Activated naive CD8-positive, alpha-beta T cell treated with anti-CD3 and anti-CD28 coated beads, Interleukin-2, amount 50 U/mL, for 24 hours (primary cell): ENCODE measurements at places on chromosomes 2 and 18.

DNA sequence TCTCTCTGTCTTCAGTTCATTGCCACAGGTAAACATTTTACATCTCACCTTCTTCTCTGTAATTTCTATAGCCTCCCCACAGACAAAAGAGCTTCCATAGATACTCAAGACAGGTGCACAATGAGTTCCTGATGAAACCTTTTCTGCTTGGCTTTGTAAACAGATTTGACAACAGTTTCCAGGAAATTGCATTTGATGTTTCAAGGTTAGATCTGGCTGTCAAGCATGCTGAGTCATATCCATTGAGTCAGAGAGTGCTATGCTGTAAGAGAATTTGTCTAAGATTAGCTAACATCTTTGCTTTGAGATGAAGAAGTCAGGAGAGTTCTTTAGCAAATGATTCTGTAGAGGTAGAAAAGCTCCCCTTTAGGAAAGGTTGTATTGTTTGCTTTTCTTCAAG is 40.6 kb upstream of the MAP2 start:
- H3K36me3 ChIP-seq = no peaks in the 10 kb centered on the region
- no peak for DNase-seq
- no peak overlapping the region for H3K4me3 ChIP-seq
- H3K4me1 ChIP-seq = no peaks in the 10 kb centered on the region

- no peaks in the 10 kb centered on the region for H3K27me3 ChIP-seq
- H3K4me3 ChIP-seq = peak overlapping the region; percentile 60
- peak; percentile 57 for DNase-seq
- peaks cover 59% of the 10 kb centered on the region for H3K4me1 ChIP-seq
- H3K27ac ChIP-seq = peak overlapping the region; percentile 87
- peaks cover 2% of the 10 kb centered on the region for H3K36me3 ChIP-seq
Measured at GRCh38 chr2:216006164-216006663, 7.1 kb downstream of the MREG start.

GRCh38 chr2:126699018-126699417 is 43.1 kb downstream of the GYPC start:
- no peaks in the 10 kb centered on the region for H3K27me3 ChIP-seq
- peaks cover 8% of the 10 kb centered on the region for H3K4me1 ChIP-seq
- H3K27ac ChIP-seq = no peak overlapping the region

DNA sequence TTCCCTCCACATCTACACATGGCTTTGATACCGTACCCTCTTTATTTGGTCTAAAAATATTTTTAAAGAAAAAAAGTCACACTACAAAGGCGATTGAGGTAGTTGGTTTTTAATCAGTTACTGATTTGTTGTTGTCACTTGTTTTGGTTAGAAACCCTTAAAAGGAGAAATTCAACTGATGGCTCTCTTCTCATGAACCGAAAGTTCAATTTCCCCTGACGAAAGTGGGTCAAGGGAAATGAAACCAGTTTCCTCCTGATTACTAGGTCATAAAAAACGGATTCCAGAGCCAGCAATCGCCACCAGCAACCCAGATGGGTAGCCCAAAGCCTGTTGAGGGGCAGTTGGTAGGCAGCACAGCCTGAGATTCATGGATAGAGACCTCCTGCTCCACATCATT is 63.2 kb downstream of the DLGAP1 start:
- no peak overlapping the region for H3K4me3 ChIP-seq
- no peaks in the 10 kb centered on the region for H3K36me3 ChIP-seq
- no peaks in the 10 kb centered on the region for H3K27me3 ChIP-seq
- no peaks in the 10 kb centered on the region for H3K4me1 ChIP-seq
- DNase-seq = no peak
- H3K27ac ChIP-seq = no peak overlapping the region

- DNase-seq = no peak
- H3K4me3 ChIP-seq = no peak overlapping the region
- H3K27me3 ChIP-seq = no peaks in the 10 kb centered on the region
- peaks cover 18% of the 10 kb centered on the region for H3K4me1 ChIP-seq
Measured at GRCh38 chr2:62287282-62287681, 91.4 kb downstream of the B3GNT2 start.

- H3K4me3 ChIP-seq = no peak overlapping the region
- H3K4me1 ChIP-seq = no peaks in the 10 kb centered on the region
- DNase-seq = no peak
- no peak overlapping the region for H3K27ac ChIP-seq
- H3K27me3 ChIP-seq = no peaks in the 10 kb centered on the region
Measured at GRCh38 chr2:80113399-80113798, 191.2 kb downstream of the LRRTM1 start.

DNA sequence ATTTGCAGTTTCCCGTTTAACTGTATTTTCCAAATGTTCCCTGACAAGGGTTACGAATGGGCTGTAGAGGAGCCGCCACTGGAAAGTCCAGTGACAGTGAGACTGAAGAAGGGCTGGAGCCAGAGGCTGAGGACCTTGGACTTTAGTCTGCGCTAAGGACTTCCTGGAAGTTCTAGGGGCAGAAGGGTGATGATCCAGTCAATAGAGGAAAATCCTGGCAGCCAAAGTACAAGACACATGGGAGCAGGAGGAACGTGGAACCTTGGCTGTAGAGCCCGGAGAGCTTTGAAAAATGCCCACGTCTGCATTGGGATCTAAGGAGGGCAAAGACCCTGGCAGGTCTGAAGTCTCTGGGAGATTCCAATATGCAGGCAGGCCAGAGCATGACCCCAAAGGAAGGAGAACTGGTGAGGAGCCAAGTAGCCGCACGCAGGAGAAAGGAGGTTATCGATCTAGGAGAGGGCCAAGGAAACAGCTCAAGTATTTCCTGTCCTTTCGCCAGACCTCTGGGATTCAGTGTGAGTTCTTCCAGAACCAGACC is 28.5 kb downstream of the MBP start:
- H3K4me3 ChIP-seq = no peak overlapping the region
- H3K27me3 ChIP-seq = no peaks in the 10 kb centered on the region
- H3K27ac ChIP-seq = peak overlapping the region; percentile 99

- H3K36me3 ChIP-seq = no peaks in the 10 kb centered on the region
- no peak overlapping the region for H3K27ac ChIP-seq
- no peaks in the 10 kb centered on the region for H3K4me1 ChIP-seq
- H3K27me3 ChIP-seq = no peaks in the 10 kb centered on the region
- DNase-seq = no peak
Measured at GRCh38 chr18:46452820-46453219, 204.2 kb downstream of the LOXHD1 start.

- H3K4me3 ChIP-seq = no peak overlapping the region
- no peak for DNase-seq
- H3K27ac ChIP-seq = no peak overlapping the region
- no peaks in the 10 kb centered on the region for H3K27me3 ChIP-seq
Measured at GRCh38 chr2:231308631-231309428, 86.7 kb upstream of the B3GNT7 start.

DNA sequence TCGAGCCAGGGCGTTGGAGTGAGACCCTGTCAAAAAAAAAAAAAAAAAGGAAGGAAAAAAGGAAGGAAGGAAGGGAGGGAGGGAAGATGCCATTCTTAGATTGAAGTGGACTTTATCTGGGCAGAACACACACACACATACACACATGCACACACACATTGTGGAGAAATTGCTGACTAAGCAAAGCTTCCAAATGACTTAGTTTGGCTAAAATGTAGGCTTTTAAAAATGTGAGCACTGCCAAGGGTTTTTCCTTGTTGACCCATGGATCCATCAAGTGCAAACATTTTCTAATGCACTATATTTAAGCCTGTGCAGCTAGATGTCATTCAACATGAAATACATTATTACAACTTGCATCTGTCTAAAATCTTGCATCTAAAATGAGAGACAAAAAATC is 564 bp upstream of the TTR start:
- no peak overlapping the region for H3K27ac ChIP-seq
- no peak for DNase-seq
- no peaks in the 10 kb centered on the region for H3K27me3 ChIP-seq
- no peaks in the 10 kb centered on the region for H3K4me1 ChIP-seq
- no peaks in the 10 kb centered on the region for H3K36me3 ChIP-seq

DNA sequence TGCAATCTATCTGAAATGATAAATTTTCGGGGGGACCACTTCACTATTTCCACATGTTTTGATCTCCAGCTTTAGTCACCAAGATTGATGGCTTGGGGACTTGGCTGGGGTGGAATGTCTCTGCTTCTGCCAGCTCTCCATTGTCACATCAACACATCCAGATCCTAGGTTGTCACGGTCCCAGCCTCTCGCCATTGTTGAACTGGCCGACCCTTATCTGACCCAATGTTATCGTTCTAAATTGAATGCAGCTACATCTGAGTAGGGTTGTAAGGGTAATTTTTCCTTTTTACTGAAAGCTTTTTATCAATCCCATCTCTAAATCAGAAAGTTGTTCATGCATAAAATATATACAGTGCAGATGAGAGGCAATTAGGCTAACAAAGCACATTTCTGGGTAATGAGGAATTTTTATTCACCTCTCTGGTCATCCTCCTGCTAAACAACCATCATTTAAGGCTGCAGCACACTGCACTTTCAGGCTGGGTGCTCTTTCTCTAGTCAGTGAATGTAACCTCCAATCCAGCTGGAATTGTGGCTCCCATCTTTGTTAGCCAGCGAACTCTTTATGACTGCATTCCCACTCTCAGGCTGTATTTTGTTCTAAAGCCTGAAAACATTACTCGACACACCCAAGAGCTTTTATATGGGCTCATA is 128.2 kb downstream of the COL4A4 start:
- H3K27ac ChIP-seq = no peak overlapping the region
- H3K4me1 ChIP-seq = no peaks in the 10 kb centered on the region
- H3K27me3 ChIP-seq = peaks cover 6% of the 10 kb centered on the region
- no peaks in the 10 kb centered on the region for H3K36me3 ChIP-seq

- H3K4me1 ChIP-seq = peaks cover 39% of the 10 kb centered on the region
- peak overlapping the region; percentile 87 for H3K27ac ChIP-seq
- peaks cover 3% of the 10 kb centered on the region for H3K36me3 ChIP-seq
- H3K4me3 ChIP-seq = peak overlapping the region; percentile 82
Measured at GRCh38 chr2:109031476-109032228, 42.6 kb upstream of the EDAR start.

GRCh38 chr2:202911203-202911511 is 316 bp downstream of the WDR12 start:
- H3K27ac ChIP-seq = peak overlapping the region; percentile 97
- peak overlapping the region; percentile 99 for H3K4me3 ChIP-seq
- DNase-seq = no peak
- H3K4me1 ChIP-seq = peaks cover 41% of the 10 kb centered on the region
- H3K27me3 ChIP-seq = no peaks in the 10 kb centered on the region
- peaks cover 22% of the 10 kb centered on the region for H3K36me3 ChIP-seq

- H3K27ac ChIP-seq = no peak overlapping the region
- H3K4me1 ChIP-seq = peaks cover 12% of the 10 kb centered on the region
- DNase-seq = peak; percentile 58
Measured at GRCh38 chr2:72859831-72860262, 27.4 kb upstream of the SPR start.

DNA sequence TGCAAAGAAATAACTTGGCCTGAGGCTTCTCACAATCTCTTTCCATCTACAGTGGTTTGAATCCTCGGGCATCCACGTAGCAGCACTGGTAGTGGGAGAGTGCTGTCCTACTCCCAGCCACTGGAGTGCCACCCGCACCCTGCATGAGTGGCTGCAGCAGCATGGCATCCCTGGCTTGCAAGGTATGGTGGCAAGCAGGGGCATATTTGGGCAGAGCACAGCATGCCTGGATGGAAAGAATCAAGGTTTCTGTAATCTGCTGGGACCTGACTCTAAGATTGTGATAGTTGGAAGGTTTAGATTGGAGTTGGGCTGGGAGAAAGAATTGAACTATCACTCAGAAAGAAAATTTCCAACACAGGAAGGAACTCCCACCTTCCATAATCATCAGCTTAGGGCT is 4.0 kb downstream of the CAD start:
- no peak overlapping the region for H3K4me3 ChIP-seq
- H3K36me3 ChIP-seq = peaks cover 77% of the 10 kb centered on the region
- H3K27me3 ChIP-seq = no peaks in the 10 kb centered on the region
- H3K27ac ChIP-seq = no peak overlapping the region
- no peak for DNase-seq
- H3K4me1 ChIP-seq = peaks cover 33% of the 10 kb centered on the region

- H3K4me3 ChIP-seq = no peak overlapping the region
- peaks cover 7% of the 10 kb centered on the region for H3K27me3 ChIP-seq
- H3K4me1 ChIP-seq = peaks cover 3% of the 10 kb centered on the region
- DNase-seq = no peak
Measured at GRCh38 chr2:88897715-88898114, 206.2 kb downstream of the RPIA start.

GRCh38 chr2:30626397-30626796 is 179.4 kb downstream of the LCLAT1 start:
- H3K36me3 ChIP-seq = peaks cover 7% of the 10 kb centered on the region
- peaks cover 39% of the 10 kb centered on the region for H3K4me1 ChIP-seq
- no peak for DNase-seq

DNA sequence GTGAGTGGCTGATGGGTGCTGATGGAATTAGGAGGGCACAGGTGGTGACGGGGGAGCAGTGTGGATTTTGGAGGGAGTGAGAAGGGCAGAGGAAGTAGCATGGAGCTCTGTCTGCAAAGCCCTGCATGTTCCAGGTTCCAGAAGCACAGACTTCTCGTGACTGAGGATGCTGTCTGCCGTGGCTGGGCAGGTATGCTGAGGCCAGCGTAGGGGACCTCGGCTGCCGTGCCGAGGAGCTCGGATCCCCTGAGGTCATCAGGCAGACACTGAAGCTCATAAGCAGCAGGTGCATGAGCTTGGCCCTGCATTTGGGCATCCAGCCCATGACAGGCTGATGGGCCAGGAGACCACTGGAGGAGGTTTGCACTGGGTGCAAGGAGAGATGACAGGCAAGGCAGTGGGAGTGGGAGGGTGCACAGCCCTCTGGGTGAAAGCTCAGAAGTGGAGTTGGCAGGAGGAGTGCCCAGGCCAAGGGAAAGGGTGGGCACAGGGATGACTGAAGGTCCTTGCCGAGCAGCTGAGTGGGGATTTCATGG is 215.3 kb downstream of the SH3RF3 start:
- no peak for DNase-seq
- H3K4me3 ChIP-seq = no peak overlapping the region
- peaks cover 29% of the 10 kb centered on the region for H3K4me1 ChIP-seq
- H3K27me3 ChIP-seq = no peaks in the 10 kb centered on the region
- peak overlapping the region; percentile 46 for H3K27ac ChIP-seq

GRCh38 chr2:184644685-184645084 is 46.4 kb downstream of the ZNF804A start:
- H3K36me3 ChIP-seq = no peaks in the 10 kb centered on the region
- H3K4me1 ChIP-seq = no peaks in the 10 kb centered on the region
- DNase-seq = no peak
- peaks cover 2% of the 10 kb centered on the region for H3K27me3 ChIP-seq
- H3K4me3 ChIP-seq = no peak overlapping the region

DNA sequence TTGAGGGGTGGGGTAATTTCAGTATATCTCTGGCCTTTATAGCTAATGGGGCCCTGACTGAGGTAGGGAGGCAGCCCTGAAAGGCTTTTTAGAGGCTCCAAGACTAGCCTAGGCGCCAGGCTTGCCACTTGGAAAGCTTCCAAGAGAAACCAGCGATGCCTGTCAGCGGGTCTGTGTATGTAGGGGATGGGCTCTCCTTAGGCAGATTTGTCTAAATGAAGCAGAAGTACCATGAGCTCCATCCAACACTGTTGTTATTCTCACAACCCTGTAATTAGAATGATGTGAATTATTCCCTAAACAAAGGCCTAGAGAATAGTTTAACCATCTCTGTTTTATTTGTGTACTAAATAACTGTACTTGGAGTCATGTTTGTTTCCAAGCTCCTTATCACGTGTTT is 138.1 kb downstream of the B3GNT2 start:
- H3K4me3 ChIP-seq = no peak overlapping the region
- no peak for DNase-seq
- H3K36me3 ChIP-seq = no peaks in the 10 kb centered on the region
- H3K27ac ChIP-seq = peak overlapping the region; percentile 57
